ENCODE measurements at places on chromosomes 4 and X.

- no peak for DNase-seq
Observed at GRCh38 chr4:115128037-115128436, 14.6 kb upstream of the NDST4 start.

DNA sequence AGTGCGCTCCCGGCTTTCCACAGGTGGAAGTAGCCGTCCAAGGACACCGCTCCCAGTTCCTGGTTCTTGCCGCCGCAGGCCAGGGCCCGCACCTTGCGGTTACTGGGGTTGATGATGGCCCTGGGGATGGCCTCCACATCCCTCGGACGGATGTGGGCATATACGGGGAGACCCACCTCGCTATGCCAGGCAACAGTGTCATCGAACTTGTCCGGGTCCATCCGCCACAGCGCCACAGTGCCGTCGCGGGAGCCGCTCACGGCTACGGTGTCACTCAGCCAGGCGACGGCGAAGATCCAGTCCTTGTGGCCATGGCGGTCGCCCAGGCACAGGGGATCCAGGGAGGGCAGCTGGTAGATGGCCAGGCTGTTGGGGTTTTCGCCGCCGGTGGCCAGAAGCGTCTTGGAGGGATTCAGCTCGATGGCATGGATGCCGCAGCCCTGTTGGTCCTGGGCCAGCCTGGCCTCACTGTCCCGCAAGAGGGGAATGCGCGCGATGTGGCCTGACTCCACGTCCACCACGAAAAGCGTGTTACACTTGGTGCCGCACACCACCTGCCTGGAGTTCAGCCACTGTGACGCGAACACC is 795 bp downstream of the DCAF12L1 start:
- DNase-seq: no peak

DNA sequence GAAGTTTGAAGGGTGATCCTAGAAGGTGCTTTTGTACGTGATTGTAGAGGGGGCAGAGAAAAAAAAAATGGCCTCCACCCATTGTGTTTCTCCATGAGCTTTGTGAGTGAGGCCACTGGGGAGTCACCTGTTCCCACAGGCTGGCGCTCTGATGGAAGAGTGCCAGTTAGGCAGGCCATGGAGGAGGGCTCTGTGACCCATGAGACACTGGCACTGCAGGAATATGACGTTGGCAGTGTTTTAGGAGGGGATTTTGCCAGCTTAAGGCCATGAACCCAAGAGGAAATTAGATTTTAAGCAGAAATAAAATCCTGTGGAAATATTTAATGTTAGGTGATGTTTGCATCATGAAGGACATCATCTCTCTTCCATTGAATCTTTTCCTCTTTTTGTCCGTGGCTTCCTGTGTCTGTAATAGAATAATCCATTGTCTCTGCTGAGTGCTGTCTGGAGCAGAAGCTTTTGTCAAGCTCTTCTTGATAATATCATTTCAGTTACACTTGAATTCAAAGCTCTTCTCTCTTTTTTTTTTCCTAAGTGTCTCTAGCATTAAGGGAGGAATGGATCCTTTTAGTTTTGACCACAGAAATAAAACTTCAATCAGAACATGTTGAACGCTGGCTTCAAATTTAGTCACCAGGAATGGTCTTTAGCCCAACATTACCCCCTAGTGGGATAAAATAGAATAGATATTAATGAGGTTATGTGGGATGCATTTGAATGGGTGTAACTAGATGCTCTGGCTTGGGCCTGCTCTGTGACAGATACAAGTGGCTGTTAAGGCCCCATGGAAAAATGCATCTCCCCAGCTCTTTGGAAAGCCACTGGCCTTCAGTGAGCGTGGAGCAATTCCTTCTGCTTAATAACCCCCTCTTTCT is 41.0 kb upstream of the UCP1 start:
- peak; percentile 63 for DNase-seq

- no peak for DNase-seq
Observed at GRCh38 chr4:10442976-10443375, 14.2 kb downstream of the ZNF518B start.

DNA sequence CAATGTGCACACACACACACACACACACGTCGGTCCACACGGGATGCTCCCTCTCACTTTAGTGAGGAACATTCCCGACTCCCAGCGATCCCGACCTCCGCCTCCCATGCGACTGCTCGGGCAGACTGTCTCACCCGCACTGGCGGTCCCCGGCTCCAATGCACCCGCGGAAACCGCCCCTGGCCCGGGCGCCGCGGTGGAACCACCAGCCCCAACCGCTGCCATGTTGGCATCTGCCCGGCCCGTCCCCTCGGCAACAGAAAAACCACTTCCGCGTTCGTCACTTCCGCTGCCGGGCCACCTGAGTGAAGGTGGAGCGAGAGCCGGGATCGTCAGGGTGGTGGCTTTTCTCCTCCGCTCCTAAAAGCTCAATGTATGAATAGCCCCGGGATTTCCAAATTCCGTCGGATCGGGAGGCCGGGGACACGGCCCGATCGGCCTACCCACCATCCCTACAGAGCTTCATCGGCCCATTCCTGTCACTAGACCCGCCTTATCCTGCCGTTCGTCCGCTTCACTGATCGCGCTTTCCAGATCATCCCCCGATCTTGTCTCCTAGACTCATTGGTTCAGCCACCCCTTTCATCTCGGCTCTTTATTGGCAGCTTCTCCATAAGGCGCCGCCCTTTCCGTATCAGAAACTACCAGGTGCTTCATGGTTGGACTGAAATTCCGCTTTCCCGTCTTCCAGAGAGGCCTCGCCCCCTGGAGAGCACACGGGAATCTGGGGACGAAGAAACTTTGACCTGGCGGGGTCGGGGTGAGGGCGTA is at the start of gene SLC35A2:
Gene SLC35A2, minus strand, starts transcription at position 235 of the 771 bp plus-strand sequence. Its CDS starts 10 bp downstream, at position 225.
- DNase-seq: peak; percentile 85

DNA sequence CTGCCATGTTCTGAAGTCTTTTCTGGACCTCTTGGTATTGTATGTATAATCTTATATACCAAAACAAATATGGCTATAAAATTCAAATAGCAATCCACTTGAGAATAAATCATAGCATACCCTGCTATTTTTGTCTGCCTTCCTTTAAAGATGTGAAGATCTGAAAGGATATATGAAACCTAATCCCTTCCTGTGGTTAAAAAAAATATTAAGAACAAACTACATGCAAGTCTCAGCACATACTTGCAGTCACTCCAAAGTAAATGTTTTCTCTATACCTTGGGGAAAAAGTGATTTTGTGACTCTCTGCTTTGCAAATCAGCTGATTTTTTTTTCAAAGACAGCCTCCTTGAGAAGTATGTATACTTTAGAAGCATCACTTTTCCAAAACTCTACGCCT is 322.9 kb downstream of the ANKRD50 start:
- DNase-seq: no peak

- DNase-seq: no peak
Observed at GRCh38 chr4:143728166-143728565, 27.7 kb upstream of the FREM3 start.

DNA sequence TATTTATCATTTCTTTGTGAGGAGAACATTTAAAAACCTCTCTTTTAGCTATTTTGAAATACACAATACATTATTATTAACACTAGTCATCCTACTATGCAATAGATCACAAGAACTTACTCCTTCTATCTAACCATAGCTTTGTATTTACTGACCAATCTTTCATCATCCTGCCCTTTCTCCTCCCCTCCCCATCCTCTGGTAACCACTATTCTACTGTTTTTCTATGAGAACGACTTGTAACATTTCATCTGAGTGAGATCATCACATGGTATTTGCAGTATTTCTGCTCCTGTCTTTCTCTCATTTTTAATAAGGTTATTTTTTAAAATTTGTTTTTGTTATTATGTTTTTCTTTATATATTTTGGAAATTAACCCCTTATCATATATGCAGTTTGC is 331.8 kb downstream of the TEX13C start:
- no peak for DNase-seq

GRCh38 chrX:20971250-20971649 is 403.0 kb upstream of the CNKSR2 start:
- no peak for DNase-seq

- DNase-seq: no peak
Observed at GRCh38 chr4:8279321-8280157, 10.0 kb downstream of the HTRA3 start.

GRCh38 chr4:55125087-55125721 is at the start of gene KDR:
KDR (minus strand) TSS chr4:55125595; CDS start chr4:55125293, 302 bp downstream.
- DNase-seq: no peak

DNA sequence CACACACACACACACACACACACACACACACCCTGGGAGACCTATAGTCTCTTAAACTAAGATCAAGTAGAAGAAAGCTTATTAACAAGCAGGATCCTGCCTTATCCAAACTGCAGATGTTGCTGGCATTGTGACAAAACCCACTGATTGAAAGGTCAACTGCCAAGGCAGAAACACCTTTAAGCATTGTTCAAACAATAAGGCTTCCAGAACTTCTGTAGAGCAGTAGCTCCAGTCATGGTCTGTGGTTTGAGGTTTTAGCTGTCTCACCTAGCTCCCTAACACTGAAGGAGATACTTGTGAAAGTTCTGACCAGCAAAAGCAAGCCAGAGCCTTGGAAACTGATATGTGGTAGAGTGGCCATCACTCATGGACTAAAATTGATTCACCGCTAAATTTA is 59.8 kb downstream of the PTCHD1 start:
- DNase-seq: peak; percentile 36

GRCh38 chrX:72042852-72043248 is 88.9 kb downstream of the RTL5 start:
- DNase-seq: no peak

GRCh38 chrX:117543885-117544284 is 572.7 kb downstream of the KLHL13 start:
- DNase-seq: no peak

GRCh38 chr4:181860157-181860556 is 383.0 kb upstream of the TENM3 start:
- DNase-seq: no peak

DNA sequence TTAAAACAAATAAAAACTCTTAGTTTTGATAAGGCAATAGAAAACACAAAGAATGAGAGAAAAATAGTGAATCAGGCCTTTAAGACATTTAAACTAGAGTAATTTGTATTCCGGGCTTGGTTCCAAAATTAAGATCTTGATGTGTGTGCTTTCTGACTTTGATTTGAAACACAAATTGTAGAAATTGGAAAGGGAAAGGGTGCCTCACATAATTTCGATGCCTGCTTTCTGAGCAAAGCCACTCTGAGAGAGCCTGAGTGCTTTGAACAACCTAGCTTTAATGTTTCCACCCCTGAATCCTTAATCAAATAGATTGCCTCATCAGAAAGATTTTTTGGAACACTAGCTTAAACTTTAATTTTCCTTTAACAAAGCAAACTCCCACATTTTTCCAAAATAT is 666.8 kb downstream of the PCDH18 start:
- no peak for DNase-seq

DNA sequence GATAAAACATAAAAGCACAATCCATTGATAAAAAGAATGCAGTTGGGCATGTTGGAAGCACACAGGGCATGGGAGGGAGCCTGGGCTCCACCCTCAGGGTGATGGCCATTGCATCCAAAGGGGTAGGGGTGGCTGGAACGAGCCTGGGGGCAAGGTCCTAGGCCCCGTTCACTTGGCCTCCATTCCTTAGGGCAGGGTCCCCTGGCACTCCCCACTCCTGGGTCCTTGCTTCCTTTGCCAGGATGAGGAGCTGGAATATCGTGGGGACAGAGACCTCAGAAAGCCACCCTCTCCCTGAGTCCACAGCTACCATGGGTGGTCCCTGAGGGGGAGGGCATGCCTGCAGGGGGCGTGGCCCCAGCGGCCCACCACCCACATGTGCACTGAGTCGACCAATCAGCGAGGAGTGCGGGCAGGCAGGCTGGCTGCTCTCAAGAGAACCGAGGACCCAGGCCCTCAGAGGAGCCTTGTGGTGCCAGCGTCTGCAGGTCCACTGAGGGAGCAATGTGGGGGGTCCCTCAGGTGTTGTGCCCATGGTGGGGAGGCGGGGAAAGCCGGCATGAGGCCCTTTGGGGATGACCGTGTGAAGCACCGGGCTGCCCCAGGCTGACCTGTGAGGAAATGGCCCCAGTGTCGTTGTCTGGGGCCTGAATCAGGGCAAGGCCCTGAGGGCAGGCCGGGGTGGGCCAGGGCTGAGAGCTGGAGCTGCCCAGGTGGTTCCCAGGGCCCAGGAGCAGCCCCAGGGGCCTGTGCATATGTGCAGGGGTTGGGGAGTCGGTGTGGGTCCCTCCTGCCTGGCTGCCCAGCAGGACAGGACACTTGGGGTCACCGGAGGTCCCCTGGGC is 78.6 kb upstream of the AMELX start:
- no peak for DNase-seq

DNA sequence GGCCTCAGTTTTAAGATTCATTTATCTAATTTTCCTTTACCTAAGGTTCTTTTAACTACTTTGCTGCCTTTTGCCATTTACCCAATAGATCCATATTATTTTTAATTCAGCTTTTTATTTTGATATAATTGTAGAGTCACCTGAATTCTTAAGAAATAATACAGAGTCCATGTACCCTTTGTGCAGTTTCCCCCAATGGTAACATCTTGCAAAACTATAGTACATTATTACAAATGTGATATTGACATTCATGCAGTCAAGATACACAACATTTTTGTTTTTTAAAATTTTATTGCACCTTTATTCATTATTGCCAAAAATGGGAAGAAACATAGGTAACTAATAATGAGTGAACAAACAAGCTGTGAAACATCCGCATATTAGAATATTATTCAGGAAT is 208.7 kb upstream of the WDFY3 start:
- DNase-seq: no peak

- DNase-seq: no peak
Observed at GRCh38 chrX:39476604-39477021, 621.1 kb downstream of the BCOR start.

- no peak for DNase-seq
Observed at GRCh38 chrX:131257367-131257766, 31.7 kb downstream of the IGSF1 start.

DNA sequence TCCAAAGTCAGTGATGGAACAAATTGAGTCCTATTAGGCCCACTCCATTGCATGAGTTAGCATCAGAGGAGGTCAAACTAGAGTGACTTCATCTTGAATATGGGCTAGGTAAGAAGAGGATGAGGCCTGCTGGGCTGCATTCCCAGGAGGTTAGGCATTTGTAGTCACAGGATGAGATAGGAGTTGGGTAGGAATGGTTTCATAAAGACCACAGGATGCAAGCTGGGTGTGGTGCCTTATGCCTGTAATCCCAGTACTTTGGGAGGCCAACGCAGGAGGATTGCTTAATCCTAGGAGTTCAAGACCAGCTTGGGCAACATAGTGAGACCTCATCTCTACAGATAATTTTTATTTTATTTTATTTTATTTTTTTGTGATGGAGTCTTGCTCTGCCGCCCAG is 26.8 kb downstream of the PDGFRA start:
- no peak for DNase-seq

DNA sequence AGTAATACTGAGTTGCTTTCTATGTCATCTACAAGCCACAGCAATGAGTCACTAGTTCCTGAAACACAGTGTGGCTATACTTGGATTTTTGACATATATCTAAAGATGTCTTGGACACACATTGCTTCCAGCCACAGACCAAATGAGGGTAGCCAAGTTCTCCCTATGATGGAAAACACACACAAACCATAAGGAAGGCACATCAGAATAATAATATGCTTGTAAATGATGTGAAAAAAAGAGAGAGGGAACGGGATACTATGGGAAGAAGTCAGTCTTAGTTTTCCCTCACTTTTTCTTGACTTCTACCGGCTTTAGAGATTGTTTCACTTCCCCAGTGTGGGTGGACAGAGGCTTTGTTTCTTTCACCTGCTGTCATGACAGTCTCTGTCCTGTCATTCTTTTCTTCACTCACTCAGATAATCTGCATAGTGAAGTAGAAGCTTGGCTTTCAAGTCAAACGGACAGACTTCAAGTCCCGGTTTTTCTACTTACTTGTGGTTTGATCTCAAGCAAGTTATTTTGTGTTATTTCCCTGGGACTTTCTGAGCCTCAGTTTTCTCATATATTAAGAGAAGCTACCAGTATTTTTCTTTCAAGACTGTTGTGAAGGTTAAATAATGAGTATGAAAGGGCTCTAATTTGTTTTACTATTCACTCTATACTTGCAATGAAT is 34.7 kb downstream of the P2RY10 start:
- DNase-seq: peak; percentile 35
